GM13977 (cell line): ENCODE measurements at places on chromosomes 7 and 10.

GRCh38 chr10:12605580-12606405 lies 256.4 kb downstream of the CAMK1D start:
- peak; percentile 53 for DNase-seq

- no peak for DNase-seq
Observed at GRCh38 chr7:24972991-24973390, 7.0 kb downstream of the OSBPL3 start.

DNA sequence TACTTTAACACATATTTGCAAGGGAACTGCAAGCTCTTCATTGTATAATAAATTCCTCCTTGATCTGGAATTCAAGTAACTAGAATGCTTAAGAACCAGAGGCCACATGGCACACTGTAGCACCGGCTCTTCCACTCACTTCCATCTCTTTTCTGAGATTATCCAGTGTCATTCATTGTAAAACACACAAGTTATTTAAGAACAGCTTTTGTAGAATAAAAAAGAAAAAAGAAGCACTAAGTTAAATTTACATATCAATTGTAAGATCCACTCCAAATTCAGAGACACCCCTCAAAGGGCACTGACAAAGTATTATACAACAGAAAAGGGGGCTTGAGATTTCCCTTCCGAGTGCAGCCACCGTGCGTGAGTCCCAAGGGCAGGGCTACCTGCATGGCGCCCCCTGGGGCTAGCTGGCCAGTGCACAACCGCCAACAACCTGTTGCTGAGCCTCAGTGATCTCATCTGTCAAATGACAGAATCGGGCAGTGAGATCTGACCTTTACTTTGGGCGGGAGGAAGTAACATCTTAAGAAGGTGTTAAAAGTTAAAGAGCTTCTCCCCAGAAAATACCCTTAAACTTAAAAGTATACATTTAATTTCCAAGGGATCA lies 12.5 kb downstream of the GLI3 start:
- DNase-seq: no peak

DNA sequence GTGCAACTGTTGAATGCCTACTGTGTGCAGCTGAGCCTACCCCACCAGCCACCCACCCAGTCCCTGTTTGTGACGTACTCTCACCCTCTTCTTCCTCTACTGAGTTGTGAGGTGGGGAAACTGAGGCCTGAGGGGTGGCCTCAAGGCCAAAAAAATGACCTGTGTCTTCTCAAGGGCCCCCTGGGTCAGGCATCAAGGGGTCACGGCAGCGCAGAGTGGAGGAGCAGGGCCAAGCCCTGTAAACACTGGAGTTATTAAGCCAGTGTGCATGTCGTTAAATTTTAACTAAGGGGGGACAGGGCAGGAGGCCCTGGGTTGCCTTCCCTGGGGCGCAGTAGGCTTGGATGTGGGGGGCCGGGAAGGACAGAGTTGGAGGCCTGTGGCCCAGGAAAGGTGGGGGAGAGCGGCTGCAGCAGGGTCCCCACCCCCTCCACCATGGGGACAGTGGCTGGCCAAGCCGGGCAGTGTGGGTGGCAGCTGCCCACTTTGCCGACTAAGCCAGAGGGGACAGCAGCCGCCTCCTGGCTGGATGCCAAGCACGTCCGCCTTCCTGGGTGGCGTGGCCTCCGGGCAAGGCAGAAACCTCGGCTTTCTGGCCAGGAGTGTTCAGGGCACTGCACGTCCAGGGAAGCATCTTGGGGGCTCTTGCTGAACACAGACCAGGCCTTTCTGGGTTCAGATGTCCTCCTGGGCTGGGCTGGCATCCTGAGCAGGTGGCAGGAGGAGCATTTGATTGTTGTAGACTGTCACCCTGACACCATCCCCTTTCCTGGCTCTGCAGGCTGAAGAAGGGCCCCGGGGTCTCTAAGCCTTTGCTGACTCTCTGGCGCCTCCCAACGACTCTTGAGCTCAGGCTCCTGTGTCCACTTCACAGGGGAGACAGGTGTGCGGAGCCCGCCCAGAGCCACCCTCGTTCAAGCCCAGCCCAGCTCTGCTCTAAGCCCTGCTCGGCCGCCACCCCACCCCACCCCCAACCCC lies 1.9 kb downstream of the SLC29A4 start:
- DNase-seq: peak; percentile 82

DNA sequence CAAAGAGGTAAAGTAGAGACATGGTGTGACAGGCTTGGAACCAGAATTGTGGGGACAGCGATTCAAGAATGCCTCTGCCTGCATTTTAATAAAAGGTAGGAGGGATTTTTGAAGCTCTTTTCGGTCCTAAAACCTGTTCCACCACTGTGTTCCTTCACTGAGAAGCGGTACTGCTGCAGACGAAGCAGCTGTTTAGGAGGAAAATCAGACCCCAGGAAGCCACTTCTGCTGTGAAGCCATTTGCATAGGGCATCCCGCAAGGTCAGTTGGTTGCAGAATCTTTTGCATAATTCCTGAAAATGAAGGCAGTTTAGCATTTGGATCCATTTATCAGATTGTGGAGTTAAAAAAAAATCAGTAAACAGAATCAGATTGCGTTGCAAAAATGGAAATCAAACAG lies 183.3 kb upstream of the PRKCQ start:
- DNase-seq: no peak

DNA sequence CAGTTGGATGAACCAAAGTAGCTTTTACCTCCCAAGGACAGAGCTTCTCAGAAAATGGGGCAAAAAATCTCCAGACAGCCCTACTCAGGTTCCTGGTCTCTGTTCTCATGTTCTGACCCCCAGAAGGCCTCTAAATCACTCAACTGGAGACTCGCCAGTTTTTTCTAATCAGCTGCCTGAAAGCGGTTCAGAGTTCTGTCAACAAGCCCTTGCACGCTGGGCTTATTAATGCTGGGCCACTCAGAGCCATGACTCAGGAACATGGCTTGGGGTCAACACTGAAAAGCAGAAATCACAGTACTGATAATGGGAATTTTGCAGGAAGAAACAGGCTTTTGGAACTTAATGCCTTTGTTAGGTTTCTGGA lies 15.3 kb downstream of the ECHDC3 start:
- no peak for DNase-seq

DNA sequence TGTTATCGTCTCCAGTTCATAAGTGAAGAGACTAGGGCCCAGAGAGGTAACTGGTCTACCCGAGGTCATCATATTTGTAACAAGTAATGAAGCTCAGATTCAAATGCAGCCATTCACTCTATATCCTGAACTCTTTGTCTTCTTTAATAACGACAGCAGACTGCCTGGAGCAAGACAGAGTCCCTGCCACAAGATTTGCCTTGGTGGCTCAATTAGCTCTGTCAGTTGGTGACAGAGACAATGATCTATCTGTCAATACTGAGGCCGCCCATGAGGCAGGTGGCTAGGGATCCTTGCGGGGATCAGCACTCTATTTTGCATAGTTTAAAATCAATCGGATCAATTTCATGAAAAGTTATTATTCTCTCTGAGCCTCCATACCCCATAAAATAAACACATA lies 43.9 kb downstream of the SH3PXD2A start:
- no peak for DNase-seq

DNA sequence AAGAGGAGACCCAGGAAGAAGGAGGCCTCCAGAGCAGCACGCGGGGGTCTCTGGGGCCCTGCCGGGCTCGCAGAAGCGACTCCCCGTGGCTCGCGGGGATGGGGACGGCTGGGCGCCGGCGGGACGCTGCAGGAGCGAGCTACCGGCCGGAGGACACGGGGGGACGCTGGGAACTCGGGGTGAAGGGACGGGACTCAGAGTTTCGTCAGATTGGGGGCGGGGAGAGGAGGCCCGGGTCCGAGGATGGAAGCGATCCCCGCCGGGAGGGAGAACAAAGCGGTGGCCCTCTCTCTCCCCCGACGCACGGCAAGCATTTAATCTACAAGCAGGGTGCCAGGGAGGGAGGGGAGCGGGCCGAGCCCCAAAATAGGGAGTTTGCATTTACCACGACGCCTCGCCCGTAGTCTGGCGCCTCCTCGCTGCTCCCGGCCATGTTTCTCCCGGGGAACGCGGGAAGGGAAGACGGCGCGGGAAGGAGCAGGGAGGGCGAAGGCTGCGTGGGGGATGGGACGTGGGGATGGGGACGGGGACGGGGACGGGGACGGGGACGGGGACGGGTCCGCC lies at the start of gene PRTFDC1:
TSS of gene PRTFDC1 (minus strand) at position 464 of the 564 bp plus-strand sequence. CDS start at position 433, 31 bp downstream.
- peak; percentile 62 for DNase-seq

DNA sequence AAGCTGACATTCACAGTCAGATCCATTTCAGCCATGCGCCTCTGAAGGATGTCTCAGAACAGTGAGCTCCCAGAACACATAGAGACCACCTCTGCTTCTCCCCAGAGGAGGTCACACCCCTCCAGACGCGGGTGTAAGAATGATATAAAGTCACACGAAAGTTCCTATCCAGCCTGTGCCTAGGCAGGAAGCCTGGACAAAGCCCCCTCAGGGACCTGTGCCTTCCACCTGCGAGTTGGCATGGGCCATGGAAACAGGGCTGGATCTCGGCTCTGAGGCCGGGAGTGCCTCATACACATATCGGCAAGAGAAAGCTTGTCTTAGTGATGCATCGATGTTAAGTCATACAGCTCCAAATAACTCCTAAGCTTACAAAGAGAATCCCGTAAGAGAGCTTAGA lies 5.0 kb downstream of the VIPR2 start:
- DNase-seq: no peak

DNA sequence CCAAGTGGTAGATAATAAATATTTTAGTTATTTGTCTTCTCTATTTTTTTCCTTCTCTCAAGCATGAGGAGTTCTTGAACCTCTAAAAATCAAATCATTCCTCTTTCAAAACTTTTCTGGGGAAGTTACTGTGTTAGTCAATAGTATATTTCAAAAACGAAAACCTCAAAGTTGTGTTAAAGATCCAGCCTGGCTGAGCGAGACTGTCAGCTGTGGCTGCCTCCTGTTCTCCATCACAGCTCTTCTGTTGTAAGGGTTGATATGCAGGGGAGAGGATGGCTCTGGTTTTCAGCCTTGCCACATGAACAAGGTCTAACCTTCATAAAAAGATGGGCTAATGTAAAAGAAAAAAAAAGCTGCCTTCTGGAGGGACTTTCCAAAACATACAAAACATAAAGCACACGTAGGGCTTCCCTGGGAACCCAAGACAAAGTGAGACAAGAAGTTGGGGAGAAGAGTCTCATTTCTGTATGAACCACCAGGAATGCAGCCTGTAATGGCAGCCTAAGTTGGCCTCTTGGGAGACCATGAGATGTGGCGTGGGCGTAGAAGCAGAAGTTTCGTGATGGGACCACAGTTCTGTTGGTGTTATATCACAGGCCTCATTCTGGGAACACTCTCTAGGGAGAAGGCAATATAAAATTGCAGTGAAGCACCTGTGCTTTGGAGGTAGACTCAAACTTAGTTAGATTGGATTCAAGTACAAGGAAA lies 77.9 kb upstream of the FHIP2A start:
- DNase-seq: no peak

DNA sequence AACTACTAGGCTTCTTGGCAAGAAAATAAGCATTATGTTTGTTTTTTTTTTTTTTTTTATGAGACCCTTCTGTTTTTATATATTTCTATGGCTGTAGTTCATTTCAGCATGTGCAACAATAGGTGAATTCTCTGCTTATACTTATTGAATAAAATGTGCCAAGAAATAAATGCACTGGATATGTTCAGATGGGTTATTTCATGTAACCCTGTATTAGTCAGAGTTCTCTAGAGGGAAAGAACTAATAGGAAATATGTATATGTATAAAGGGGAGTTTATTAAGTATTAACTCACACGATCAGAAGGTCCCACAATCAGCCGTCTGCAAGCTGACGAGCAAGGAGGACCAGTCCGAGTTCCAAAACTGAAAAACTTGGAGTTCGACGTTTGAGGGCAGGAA lies 292.8 kb downstream of the CSTF2T start:
- no peak for DNase-seq

- DNase-seq: no peak
Observed at GRCh38 chr7:99399597-99399996, 8.8 kb downstream of the PDAP1 start.

DNA sequence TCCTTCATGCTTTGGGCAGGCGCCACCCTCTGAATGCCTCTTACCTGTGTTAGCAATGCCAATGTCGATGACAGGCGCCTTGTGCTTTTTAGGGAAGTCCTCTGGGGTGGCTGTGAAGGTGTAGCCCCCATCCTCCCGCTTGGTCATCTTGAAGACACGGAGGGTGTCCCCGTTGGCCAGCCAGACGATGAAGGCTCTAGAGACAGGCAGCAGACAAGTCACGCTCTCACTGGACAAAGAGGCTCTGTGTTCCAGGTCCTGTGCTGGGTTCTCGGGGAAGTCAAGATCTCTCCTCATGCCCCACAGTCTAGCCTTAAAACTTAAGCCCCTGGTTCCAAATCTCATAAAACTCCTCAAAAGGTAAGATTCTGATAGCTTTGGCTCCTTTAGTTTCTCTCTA lies 5.1 kb downstream of the TBL2 start:
- DNase-seq: no peak

DNA sequence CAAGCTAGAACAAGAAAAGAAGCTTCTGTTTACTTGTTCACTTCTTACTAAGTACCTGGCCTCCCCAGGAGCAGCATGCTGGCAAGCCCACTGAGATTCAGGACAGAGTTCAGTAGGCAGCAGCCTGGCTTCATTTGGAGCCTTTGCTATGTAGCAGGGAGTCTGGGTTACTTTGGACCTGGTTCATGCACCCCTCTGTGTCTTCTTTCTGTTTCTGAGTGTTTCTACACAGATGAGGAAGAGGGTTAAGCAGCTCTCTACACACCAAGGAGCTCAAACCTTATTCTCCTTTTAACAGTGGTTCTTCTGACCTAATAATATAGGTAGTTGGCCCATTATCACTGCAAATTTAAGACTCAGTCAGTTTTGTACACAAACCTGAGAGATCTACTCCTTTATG lies 152.9 kb downstream of the ARID5B start:
- DNase-seq: no peak

- DNase-seq: no peak
Observed at GRCh38 chr10:97913193-97913592, 63.5 kb downstream of the GOLGA7B start.

DNA sequence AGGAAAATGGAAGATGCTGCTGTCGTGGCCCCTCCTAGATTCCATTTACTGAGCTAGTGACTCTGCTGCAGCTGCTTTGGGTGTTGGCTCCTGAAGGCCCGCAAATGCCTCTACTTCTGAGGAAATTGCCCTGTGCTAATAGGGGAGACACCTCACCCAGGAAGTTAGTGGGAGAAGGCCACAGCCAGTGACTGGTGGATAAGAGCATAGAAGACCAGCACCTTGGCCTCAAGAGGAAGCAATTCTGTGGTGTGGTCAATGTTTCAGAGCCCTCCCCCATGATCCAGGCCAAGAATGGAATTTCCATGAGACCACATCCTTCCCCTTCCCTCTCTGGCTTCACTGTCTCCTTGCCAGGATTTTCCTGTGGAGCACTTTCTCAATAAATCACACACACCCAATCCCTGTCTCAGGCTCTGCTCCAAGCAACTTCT lies 25.0 kb upstream of the FZD1 start:
- DNase-seq: no peak
